CD4-positive, alpha-beta T cell treated with Interleukin-6 at 100 ng/mL for 8 hours (primary cell): ENCODE measurements at places on chromosomes 1 and 21.

DNA sequence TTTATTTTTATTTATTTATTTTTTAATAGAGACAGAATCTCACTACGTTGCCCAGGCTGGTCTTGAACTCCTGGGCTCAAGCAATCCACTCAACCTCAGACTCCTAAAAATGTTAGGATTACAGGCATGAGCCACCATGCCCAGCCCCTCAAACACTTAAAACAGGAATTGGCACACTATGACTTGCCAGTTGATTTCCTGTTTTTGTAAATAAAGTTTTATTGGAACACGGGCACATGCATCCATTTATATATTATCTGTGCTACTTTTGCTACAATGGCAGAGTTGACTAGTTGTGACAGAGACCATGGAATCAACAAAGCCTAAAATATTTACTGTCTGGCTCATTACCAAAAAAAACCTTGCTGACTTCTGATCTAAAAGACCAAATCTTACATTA, 16.0 kb upstream of the YRDC start:
- DNase-seq, result no peak

- DNase-seq, result peak; percentile 30
Measured at GRCh38 chr1:84693005-84693404, 2.7 kb upstream of the SSX2IP start.

DNA sequence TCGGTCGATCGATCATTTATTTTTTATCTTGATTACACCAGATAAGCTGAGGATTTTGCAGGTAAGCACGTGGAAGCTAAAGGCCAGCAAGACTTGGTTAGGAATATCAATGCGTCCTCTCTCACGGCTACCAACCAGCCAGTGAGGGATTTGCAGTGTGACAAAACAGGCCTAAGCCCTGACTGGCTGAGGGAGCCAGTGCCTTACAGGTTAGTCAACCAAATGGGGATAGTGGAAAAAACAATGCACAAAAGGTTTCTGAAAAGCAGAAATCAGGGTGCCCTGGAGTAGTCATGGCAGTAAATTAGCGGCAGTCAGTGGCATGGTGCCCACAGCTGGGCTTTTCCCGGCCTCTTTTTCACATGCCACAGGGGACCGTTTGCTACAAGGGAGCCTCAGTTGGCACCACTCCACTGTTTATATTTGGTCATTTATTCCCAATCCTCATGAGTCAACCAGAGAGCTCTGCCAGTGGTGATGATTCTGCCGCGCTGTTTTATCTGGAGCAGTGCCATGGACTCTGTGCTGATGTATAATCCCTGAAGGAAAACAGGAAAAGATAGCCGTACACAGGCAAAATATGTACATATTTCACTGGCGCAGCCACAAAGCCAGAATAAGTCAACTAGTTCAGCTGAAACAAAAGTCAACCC, 167.6 kb downstream of the RHOU start:
- no peak for DNase-seq

- DNase-seq, result peak; percentile 28
Measured at GRCh38 chr1:12480748-12481362, 137.2 kb downstream of the DHRS3 start.

DNA sequence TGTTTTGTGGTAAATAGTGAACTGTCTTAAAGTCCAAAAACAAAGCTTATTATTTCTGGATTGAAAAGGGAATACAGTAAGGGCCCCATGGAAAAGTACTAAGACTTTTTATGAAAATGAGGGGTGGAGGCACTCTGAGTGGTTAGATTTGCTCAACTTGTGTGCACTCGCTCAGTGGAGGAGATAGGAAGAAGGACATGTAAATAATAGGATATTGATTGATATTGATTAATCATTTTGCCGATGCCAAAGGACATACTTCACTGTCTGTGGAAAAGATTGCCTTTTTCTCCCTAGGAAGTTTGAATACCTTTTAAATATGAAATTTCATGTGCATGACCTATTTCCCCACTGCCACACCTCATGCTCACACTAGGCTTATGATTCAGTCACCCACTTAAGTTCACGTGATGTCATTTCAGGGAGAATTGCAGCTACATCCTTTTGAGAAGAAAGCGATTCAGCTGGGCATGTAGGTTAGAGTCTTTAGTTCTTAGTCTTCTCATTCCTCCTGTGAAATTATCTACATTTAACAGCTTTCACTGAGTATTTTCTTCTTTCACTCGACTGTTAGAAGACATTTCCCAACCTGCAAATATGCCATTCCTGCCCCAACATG, 5.0 kb downstream of the MTR start:
- DNase-seq, result no peak

- DNase-seq, result no peak
Measured at GRCh38 chr1:211482306-211482705, 9.7 kb downstream of the RD3 start.

DNA sequence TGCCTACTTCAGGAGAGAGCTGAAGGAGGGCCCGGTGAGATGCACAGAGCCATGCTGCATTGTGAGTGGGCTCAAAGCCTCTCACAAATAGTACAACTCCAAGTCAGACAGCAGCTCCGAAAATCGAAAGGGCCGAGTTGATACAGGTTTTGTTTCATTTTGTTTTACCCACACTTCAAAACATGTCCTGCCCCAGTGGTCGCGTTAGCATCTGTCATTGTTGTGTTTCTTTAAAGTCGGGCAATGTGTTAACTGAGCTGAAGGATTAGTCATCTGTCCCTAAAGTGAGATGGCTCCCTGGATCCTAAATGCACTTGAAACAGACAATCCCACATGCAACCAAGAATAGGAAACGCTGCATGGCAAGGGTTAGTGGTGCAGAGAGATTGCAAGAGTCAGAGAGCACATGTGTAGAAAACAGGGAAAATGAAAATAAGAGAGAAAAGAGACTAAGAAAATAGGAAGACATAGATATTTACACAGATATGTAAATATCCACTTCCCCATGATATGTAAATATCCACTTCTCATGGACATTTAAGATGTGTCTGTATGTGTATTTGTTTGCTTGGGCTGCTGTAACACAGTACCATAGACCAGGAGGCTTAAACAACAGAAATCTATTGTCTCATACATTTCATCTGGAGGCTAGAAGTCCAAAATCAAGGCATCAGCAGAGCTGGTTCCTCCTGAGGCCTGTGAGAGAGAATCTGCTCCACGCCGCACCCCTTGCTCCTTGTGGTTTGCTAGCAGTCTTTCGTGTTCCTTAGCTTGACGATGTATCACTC, 131.4 kb upstream of the RAB4A start:
- peak; percentile 12 for DNase-seq

- no peak for DNase-seq
Measured at GRCh38 chr21:41802684-41803083, 35.8 kb upstream of the RIPK4 start.

DNA sequence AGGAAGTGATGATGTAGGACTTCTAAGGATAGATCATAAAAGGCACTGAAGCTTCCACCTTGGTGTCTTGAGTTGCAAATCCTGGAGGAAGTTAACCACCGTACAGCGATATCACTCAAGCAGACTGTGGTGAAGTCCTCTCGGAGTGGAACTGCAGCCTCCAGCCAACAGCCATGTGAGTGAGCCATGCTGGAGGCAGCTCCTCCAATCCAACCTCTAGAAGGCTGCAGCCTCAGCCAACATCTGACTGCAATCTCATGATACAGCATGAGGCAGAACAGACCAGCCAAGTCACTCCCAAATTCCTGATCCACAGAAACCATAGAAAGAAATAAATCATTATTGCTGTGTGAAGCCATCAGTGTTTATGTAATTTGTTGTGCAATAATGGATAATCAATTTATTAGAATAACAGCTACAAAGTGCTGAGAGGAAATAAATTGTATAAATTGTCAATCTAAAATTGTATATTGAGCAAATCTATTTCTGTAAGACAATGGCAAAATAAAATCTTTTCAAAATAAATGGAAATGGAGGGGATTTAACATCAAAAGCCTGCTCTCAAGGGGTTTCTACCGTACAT, 65.0 kb downstream of the PRSS38 start:
- DNase-seq, result no peak
